Erythroblast (primary cell): ENCODE measurements at places on chromosomes 16 and 17.

DNA sequence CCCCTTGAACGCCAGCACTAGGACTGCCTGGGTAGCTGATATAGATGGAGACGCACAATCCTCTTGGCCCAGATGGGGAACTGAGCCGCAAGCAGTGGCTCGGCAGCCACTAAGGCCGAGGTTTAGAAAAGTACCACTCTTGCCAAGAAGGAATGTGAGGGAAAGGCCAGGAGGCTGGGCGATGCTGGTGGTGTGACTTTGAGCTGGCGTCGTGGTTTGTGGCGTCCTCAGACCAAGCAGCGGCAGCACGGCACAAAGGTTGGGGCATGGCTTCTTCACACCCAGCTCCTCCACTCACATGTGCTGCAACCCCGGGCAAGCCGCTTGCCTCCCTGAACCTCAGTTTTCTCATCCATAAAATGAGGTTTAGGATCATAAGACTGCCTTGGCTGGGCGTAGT lies 15.6 kb downstream of the DCAKD start:
- DNase-seq: no peak

GRCh38 chr17:75011401-75012095 lies 922 bp upstream of the MRPL58 start:
- no peak for DNase-seq

DNA sequence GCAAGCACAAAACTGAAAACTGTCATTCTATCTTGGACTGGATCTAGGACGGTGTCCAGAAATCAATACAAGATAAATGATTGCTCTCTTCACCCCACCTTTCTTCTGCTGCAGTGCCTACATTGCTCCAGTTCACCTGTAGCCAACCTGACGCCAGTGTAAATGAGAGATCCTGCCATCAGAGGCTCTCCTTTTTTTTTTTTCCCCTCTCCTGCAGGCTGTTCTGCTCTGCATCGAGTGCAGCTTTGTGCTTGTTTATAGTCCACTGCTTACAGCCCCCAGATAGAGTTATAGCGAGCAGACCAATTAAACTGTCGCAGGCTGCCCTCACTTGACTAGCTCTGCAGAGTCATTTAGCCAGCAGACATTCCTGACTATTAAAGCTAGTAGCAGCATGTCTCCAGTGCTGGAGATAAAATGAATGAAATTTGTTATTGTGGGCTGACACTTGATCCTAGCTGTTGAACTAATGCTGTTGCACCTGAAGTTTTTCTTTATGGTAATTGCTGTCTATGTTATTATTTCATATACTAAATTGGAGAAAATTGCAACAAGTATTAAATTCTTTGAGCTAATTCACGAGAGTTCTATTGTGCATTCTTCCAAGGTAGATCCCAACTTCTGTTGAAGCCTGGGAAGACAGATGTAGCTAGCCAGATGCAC lies 257.1 kb downstream of the FTO start:
- DNase-seq: no peak

DNA sequence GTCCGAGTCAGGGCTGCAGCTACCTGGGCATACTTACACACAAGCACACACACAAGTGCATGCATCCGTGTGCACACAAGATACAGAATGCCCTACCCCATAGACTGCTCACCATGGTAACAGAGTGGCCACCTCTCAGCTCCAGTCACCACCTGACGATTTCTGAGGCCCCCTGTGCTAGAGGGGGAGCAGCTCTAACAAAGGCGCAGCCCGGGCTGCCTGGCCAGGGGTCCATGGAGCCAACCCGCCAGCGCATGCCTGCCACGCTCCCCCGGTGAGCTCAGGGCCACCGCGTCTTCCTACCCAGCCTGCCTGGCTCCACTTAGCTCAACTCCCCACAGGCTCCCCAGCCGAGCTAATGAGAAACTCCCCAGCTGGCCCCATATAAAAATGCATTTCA lies 75.5 kb downstream of the ZNF423 start:
- no peak for DNase-seq

DNA sequence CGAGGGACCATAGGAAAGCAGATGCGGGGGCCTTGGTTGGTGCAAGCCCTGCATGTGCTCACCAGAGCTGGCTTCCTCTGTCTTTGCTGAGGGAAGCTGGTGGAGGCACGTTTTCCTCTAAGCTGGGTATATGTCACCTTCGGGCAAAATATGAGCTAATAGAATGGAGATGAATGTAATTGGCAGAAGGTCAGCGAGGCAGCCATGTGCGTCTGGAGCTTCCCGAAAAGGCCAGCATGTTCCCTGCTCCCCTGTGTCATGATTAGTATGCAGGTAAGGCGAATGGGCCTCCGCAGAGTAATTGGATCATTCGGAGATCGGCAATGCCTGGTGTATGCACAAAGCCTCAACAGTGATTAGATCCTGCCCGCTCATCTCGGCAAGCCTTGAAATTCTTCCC lies 806.2 kb upstream of the EEF2KMT start:
- no peak for DNase-seq

DNA sequence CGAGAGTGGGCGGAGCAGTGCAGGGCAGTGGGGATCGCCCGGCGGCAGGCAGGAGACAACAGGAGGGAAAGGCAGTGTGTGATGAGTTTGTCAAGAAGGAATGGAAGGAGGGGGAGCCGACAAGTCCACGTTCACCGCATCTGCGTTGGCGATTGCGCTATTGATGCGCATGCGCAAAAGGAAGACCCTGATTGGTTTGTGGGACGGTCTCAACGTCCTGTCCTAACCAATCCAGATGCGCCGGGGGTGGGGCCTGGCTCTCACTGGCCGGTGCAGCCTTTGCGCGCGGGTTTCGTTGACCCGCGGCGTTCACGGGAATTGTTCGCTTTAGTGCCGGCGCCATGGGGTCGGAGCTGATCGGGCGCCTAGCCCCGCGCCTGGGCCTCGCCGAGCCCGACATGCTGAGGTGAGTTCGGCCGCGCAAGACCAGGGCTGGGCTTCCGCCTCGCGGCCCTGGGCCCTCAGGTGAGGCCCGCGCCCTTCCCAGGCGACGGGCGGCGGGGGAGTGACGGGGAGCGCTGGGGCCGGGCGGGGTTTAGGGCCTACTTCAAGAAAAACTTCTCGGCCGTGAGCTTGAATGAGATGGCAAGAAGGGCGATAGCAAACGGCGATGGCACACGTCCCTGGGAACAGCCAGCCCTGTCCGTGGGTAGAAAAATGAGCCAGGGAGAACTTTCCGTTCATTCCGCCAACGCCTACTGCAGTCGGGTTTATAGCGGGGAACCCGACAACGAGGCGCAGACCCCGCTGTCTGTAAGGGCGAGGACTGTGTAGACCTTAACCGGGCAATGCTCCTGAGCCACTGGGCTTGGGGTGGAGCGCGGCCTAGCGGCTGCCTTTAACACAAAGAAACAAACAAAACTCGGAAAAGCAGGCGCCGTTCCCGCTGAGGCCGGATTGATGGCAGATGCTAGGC lies at the start of gene ORC6:
TSS of gene ORC6 (plus strand) at position 295 of the 916 bp plus-strand sequence. CDS start at position 342, 47 bp downstream.
- peak; percentile 99 for DNase-seq

DNA sequence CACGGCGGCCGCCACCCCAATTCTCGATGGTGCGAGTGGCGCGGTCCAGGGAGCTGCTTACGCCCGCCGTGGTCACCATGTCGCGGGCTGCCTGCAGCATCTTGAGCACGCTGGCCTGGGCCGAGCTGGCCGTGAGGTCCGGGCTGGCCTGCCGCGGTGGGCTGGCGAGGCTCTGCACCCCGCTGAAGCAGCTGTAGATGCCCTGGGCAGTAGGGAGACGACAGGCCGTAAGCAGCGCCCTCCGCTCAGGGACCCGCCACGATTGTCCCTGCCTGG lies 16.4 kb downstream of the GRIN2C start:
- no peak for DNase-seq

DNA sequence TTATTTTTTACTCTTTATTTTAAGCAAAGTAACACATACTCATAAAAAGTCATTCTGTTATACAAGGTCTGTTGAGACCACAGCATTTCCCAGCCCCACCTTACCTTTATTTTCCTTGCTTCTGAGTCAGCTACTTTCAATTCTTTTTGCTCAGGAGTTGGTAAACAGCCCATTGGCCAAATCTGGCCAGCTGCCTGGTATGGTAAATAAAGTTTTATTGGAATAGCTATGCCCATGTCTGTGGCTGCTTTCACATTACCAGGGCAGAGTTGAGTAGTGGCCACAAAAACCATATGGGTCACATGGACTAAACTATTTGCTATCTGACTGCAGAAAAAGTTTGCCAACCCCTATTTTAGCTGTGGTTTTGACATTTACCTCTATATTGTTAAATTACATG lies 3.4 kb upstream of the NSRP1 start:
- DNase-seq: no peak

GRCh38 chr17:1574697-1575471 lies 12.3 kb upstream of the PITPNA start:
- DNase-seq: no peak

DNA sequence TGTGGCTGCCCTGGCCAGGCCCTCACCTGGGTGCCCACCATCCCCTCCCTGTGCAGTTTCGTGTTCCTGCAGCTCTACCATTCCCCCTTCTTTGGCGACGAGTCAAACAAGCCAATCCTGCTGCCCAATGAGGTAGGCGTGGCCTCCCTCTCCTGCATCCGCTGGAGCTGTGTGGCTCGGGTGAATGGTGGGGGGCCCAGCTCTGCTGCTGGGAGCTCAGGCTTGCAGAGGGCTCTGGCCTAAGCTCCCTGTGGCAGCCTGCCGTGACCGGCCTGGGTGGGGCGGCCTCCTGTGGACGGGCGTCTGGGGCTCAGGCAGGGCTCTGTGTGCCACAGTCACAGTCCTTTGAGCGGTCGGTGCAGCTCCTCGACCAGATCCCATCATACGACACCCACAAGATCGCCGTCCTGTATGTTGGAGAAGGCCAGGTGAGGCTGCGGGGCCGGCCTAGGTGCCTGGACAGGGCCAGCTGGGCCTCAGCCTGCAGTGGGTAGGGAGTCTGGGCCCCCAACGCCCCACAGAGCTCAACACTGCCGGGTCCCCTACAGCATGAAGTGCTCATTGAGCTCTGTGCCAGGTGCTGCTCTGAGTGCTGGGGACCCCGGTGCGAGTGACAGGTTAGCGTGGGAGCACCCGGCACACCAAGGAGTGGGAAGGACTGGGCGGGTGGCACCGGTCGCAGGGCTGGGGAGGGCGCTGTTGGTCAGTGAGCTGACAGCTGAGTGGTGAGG lies 37.3 kb downstream of the TSC2 start:
- DNase-seq: no peak

DNA sequence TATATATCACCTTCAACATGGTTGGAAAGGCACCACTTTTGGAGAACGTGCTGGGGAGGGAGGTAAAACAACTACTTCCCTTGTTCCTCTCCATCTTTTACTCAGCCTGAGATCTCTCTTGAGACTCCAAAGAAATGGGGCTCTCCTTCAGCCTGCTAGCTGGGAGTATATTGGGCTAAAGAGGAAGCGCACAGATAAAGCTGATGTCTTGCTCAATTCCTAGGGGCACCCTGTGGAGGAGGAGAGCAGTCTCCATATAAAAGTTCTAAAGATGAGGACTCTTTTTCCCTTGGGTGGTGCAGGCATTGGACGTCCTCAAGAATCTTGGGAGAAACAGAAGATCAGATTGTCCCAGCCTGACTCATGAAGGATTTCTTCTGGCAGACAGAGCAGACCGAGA lies 4.6 kb upstream of the ETV4 start:
- DNase-seq: no peak

DNA sequence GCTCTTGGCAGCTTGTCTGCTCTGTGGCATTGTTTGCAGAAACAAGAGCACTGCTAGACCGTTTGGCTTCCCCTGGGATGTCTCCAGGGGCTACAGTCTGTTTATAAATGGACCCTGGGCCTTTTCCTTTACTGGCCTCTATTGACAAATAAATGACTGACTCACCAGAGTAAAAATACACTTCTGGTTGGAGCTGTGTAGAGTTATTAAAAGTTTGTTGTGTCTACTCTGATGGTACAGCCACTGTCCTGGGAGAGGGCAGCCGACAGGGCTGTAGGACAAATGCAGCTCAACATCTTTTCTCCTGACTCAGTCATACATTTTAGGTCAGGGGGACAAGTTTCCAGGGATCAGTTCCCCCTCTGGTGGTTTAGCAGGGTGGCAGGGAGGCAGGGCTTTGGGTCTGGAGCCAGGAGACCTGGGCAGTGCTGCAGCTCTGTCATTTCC lies 30.0 kb downstream of the FOXL1 start:
- no peak for DNase-seq

- DNase-seq: no peak
These were observed 5.0 kb downstream of the SEC14L1 start for GRCh38 chr17:77145612-77146245.

GRCh38 chr17:28507567-28508203 lies 1.5 kb downstream of the FOXN1 start:
- DNase-seq: no peak

DNA sequence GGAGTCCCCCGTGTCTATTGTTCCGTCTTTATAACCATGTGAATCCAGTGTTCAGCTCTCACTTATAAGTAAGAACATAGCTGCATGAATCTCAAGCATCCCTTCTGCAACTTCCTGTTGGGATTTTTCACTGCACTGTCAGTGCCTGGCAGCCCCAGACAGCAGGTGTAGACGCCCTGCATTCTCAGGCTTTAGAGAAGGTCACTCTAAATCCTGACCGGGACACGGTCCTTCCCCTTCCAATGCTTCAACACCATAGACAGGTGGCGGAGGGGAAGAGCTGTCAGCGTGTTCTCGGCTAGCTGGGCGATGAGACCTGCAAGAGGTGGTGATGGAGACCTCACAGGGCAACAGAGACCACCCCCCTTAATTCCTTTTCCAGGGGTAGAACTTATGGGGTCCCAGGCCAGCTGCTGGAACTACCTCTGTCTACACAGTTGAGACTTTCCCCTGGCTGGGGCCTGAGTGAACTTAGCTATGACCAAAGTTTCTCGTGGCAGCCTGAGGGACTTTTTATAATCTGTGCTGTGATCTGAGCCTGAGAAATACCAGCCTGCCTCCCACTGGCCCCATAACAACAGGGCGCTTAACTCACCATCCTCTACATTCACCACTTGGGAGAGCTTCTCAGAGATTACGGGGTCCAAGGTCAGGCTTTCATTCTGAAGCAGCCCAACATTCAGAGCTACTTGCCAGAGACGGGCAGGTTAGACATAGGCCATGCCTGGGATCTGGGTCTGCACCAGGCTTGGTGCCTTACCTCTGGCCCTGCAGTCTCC lies 143.2 kb upstream of the TNRC6C start:
- no peak for DNase-seq

DNA sequence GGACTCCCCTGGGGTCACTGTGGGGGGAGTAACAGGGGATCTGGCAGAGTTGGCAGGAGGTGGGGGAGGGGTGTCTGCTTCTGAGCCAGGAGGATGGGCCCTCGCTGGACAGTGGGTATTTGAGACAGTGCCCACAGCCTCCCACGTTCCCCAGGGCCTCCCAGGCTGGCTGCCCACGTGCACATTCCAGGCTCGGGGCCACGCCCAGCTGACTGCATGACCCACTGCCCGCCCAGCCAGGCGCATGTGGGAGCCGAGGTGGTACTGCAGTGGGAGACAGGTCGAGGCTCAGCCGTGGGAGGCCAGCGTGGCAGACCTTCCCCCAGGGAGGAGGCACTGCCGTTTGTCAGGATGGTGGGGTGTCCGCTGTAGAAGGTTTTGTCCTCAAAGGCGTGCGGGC lies 38.8 kb downstream of the BAHCC1 start:
- no peak for DNase-seq
